Panc1 (cell line): ENCODE measurements at places on chromosomes 1 and 21.

GRCh38 chr1:228487336-228488124 is at the start of gene RNF187:
TSS of gene RNF187 (plus strand) at chr1:228487382.
- DNase-seq = no peak

DNA sequence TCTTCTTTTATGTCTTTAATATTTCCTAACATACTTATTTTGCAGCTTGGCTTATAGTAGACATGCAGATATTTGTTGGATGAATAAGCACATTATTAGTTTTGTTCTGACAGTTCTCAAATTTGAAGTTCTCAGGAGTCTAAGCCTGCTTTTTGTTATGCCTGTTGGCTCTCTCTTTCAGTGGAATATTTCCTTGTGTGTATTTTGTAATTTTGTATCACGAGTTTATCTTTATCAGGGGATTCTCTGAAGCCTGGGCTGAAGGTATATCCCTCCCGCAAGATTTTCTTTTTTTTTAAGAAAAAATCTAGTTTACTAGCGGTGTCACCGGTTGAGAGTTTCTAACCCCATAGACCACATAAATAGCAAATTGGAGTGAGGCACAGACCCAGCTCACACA is 105.9 kb downstream of the RGL1 start:
- no peak for DNase-seq

DNA sequence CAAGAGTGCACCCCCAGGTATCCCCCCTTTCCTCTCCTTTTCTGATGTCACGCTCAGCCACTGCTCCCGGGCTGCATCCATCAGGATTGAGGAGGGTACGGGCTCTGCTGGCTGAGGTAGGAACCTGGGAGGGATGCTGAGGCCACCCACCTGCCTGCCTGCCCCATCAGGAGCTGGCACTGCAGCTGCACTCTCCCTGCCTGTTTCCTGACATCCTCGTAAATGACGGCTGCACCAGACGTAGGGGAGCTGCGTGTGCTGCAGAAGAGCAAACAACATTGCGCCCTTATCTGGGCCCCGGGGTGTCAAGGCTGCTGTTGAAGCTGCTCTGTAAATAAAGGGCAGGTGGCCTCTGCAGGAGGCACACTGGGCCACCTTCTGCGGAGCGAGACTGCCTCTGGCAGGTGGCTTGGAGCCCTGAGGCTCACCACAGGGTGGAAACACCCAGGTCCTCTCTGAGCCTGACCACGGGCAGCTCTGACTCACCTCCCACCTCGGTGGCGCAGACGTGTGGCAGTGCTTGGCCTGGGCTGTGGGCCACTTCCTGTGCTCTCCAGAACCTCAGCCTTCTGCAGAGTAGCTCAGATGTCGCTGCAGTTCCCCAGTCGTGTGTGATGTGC is 30.9 kb downstream of the SNAP47 start:
- no peak for DNase-seq

GRCh38 chr1:197144570-197145325 is 1.7 kb downstream of the ASPM start:
- no peak for DNase-seq

- no peak for DNase-seq
These were observed 971 bp downstream of the CAPZB start for GRCh38 chr1:19484338-19484797.

DNA sequence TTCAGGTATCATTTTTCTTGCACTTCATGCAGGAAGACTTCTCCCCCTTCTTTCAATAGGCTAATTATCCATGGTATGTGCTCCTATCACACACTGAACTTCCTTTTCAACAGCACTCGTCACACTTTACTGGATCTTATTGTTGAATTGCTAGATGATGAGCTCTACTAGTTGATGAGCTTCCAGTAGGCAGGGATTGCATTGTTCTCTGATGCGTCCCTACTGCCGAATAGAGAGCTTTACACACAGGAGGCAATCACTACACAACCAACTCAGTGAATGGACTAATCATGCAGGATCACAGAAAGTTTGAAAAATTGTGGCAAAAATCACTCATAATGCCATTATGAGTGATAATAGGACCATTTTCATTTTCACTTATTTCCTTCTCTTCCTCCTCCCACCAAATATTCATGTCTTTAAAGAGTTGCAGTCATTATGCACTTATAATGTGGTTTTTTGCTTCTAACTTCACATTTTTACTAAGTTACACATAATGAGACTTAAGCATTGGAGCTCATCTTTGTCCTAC is 128.1 kb upstream of the ZNF648 start:
- DNase-seq = no peak

DNA sequence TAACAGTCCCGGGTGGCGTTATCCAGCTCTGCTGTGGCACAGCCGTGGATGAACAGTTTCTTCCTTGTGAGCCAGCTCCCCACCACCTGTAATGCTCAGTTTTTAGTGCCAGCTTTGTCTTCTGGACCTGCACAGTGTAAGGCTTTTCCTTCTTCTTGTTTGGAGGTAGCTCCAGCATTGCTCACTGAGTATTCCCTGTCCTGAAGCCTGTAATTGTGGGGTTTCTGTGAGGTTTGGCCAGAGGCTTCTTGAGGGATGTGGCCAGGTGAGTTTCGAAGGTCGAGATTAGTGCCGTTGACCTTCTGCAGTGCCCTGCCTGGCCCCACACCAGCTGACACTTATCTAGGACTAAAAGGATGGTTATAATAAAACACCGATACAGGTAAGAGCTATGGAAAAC is 75.0 kb downstream of the PBX1 start:
- DNase-seq = no peak

DNA sequence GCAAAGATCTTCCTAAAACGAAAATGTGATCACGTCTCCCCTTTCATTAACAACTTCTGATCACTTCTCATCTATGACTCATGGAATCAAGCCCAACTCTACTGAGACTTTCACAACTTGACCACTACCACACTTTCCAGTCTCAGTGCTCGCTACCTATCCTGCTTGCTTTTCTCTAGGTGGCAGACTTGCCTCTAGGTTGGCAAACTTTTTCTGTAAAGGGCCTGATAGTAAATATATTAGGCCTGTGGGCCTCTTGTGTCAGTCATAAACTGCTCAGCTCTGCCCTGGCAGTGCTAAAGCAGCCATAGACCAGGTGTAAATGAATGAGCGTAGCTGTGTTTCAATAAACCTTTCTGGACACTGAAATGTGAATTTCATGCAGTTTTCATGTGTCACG is 21.5 kb upstream of the HMGB4 start:
- DNase-seq = no peak

DNA sequence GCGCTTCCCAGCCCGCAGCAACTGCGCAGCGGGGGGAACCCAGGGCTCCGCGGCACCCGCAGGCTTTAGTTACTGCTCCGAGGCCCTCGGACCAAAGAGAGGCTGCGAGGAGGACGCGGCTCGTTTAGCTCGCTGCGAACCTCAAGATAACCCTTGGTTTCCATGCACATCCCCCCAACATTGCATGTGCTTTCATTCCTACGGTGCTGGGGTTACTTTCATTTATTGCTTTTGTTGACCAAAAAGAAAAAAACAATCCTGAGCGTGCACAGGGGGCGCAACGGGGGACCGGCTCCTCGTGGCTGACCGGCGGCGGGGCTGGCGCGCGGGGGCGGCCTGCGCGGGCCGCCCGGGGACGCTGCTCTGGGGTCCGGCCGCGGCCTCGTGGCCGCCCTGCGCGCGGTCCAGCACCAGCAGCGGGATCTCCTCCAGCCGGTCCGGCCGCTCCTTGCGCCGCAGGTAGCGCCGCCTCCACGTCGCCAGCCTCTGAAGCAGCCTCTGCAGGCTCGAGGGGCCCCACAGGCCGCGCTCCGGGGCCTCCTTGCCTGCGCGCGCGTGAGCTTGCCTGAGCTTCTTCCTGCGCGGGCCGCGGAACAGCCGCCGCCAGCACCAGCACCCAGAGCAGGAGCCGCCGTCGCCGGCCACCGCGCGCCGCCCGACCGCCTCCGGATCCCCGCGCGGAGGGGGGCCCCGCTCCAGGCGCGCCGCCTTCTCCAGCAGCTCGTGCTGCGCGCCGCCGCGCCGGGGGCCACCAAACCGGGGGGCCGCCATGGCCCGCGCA is 77.4 kb downstream of the DESI2 start:
- no peak for DNase-seq

- DNase-seq = no peak
These were observed 63.1 kb downstream of the PTPRC start for GRCh38 chr1:198701766-198702539.

GRCh38 chr1:67570486-67571143 is 114.4 kb upstream of the GADD45A start:
- DNase-seq = no peak

- DNase-seq = no peak
These were observed 197.5 kb upstream of the KIAA0040 start for GRCh38 chr1:175390081-175390481.

- DNase-seq = peak; percentile 81
These were observed 3.0 kb upstream of the RGS2 start for GRCh38 chr1:192805832-192806323.
